Progenitor cell of endocrine pancreas (in vitro differentiated cells): ENCODE measurements at places on chromosomes 6 and 20. TPM values are rescaled to one million over a fixed set of nuclear protein-coding genes. Genes with fewer than 3 reads are reported as not detected.

- H3K36me3 ChIP-seq = no peaks in the 10 kb centered on the region
- H3K27ac ChIP-seq = peak overlapping the region; percentile 85
- H3K27me3 ChIP-seq = no peaks in the 10 kb centered on the region
- H3K4me1 ChIP-seq = peaks cover 75% of the 10 kb centered on the region
- DNase-seq = no peak
Measured at GRCh38 chr6:138508676-138508988, 9.3 kb upstream of the NHSL1 start.

DNA sequence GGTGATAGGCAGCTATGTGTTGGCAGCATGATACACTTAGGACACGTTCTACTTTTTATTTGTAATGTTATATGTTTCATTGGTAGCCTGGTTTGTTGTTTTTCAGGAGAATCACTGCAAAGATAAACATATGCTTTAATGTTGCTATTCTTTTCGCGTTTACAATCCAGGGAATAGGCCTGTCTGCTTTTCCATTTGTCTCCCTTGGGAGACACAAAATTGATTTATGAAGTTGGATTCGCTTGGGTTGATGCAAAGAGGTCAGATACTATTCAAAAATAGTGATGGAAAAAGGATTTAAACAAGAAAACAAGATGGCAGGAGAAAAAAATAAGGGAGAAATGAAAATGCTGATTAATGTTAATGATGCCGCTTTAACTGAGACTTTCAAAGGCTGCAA lies 179.5 kb upstream of the SOX4 start:
- no peaks in the 10 kb centered on the region for H3K27me3 ChIP-seq
- no peak for DNase-seq
- no peaks in the 10 kb centered on the region for H3K4me1 ChIP-seq
- no peak overlapping the region for H3K4me3 ChIP-seq

DNA sequence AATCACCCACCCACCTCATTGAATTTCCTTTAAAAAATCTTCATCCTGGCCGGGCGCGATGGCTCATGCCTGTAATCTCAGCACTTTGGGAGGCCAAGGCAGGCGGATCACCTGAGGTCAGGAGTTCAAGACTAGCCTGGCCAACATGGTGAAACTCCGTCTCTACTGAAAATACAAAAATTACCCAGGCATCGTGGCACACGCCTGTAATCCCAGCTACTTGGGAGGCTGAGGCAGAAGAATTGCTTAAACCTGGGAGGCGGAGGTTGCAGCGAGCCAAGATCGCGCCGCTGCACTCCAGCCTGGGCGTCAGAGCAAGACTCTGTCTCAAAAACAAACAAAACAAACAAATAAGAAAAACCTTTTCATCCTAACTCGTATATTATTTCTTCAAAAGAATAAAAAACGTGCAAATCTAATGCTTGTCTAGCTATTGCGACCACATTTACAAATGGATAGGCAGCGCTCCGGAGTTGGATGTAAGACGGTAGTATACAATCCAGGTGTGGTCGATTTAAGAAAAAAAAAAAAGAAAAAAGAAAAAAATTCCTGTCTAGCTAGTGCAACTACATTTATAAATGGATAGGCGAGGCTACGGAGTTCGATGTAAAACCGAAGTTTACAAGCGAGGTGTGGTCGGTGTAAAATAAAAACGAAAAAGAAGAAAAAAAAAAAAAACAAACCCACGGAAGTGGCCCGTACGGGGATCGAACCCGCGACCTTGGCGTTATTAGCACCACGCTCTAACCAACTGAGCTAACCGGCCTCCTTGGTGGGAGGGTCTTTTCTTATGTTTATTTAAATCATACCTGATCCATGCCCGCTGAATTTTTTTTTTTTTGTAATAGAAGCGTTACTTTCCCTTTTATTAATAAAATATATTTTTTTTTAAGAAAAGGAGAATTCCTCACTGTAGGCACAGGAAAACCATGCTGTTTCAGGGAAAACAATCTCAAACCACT lies 70.7 kb upstream of the PRSS16 start:
- H3K4me3 ChIP-seq = peak overlapping the region; percentile 97
- no peaks in the 10 kb centered on the region for H3K36me3 ChIP-seq
- peak; percentile 42 for DNase-seq
- H3K27ac ChIP-seq = peak overlapping the region; percentile 99
- H3K4me1 ChIP-seq = peaks cover 2% of the 10 kb centered on the region

DNA sequence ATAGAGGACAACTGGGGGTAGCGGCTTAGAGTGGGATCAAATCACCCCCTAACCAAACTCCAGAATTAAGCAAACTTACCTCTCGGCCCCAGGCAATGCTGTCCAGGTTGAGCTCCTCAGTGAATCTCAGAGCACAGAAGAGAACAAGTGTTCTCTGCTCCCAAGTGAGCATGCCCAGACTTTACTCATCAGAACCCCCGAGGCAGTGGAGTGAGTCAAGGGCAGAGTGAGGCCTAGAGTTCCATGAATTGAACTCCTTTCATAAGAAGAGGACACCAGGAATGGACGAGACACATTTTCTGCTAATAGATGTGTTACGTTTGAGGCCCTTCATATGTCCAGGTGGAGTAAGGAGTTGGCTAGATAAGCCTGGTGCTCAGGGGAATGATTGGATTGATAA lies 134.0 kb upstream of the DTNBP1 start:
- H3K27me3 ChIP-seq = no peaks in the 10 kb centered on the region
- no peak for DNase-seq
- no peak overlapping the region for H3K27ac ChIP-seq
- H3K4me1 ChIP-seq = peaks cover 25% of the 10 kb centered on the region
- no peak overlapping the region for H3K4me3 ChIP-seq

DNA sequence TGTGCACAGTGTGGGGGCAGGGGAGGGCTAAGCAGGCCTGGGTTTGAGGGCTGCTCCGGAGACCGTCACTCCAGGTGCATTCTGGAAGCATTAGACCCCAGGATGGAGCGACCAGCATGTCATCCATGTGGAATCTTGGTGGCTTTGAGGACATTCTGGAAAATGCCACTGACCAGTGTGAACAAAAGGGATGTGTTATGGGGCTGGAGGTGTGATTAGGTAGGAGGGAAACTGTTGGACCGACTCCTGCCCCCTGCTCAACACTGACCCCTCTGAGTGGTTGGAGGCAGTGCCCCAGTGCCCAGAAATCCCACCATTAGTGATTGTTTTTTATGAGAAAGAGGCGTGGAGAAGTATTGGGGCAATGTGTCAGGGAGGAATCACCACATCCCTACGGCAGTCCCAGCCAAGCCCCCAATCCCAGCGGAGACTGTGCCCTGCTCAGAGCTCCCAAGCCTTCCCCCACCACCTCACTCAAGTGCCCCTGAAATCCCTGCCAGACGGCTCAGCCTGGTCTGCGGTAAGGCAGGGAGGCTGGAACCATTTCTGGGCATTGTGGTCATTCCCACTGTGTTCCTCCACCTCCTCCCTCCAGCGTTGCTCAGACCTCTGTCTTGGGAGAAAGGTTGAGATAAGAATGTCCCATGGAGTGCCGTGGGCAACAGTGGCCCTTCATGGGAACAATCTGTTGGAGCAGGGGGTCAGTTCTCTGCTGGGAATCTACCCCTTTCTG lies 44.0 kb upstream of the TTPAL start:
- H3K27ac ChIP-seq = no peak overlapping the region
- peaks cover 18% of the 10 kb centered on the region for H3K36me3 ChIP-seq
- H3K4me3 ChIP-seq = no peak overlapping the region
- DNase-seq = no peak
- no peaks in the 10 kb centered on the region for H3K27me3 ChIP-seq
- H3K4me1 ChIP-seq = no peaks in the 10 kb centered on the region

- H3K4me3 ChIP-seq = no peak overlapping the region
- H3K27me3 ChIP-seq = no peaks in the 10 kb centered on the region
- H3K27ac ChIP-seq = no peak overlapping the region
- DNase-seq = no peak
Measured at GRCh38 chr6:147950623-147950987, 392.0 kb upstream of the SASH1 start.

Gene C4A
- total RNA-seq = 13.1 and 14.1 TPM in 2 replicates
